NCI-H82 (cell line): ENCODE measurements at places on chromosomes 5 and 9.

DNA sequence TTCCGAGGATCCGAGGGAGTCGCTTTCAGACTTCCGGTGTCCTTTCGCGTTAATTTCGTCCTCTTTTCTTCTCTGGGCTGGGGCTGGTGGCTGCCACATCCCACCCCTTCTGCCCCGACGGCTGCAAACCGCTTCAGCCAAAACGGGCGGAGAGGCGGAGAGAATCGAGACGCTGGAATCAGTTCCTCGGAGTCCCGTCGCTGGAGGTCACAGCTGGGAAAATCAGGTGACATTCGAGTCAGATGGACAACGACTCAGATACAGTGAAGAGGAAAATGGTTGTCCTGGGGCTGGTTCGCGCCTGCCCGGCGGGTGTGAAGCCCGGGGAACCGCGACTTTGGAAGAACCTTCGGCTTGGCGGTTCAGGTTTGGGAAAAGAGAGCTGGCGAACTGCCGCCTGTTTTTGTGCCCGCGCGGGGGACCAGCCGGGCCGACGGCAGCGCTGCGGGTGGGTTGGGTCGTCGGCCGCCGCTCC lies 8.9 kb upstream of the NKX2-5 start:
- no peak for DNase-seq

DNA sequence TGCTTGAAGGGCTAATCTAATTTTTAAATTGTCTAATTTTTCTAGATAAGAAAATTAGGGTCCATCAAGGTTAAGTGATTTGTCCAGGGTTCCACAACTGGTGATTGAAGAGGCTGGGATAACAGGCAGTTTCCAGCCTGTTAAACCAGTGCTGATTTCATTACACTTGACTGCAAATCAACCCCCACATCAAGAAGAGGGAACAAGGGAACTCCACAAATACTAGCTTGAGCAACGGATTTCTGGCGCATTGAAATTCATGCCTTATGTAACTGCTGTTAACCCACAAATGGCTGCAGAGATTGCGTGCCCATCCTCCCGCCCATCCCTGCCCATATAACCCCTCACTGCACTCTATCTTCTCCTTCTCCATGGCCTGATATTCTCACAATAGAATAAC lies 10.0 kb downstream of the PLPPR1 start:
- DNase-seq: no peak

GRCh38 chr5:570886-571285 lies 41.3 kb upstream of the CEP72 start:
- no peak for DNase-seq

DNA sequence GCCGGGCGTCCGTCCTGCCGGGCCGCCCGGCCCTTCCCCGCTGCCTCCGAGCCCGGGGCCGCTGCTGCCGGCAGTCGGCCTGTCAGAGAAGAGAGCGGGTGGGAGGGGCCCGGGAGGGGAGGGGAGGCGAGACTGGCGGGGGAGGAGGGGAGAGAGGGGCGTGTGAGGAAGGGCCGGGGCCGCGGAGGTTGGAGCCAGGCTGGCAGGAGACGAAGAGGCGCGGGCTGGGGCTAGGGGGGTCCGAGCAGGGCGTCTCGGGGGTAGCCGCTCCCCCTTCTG lies 570 bp downstream of the CREBRF start:
- peak; percentile 89 for DNase-seq

GRCh38 chr9:114697951-114698351 lies 16.0 kb upstream of the TEX48 start:
- DNase-seq: no peak

DNA sequence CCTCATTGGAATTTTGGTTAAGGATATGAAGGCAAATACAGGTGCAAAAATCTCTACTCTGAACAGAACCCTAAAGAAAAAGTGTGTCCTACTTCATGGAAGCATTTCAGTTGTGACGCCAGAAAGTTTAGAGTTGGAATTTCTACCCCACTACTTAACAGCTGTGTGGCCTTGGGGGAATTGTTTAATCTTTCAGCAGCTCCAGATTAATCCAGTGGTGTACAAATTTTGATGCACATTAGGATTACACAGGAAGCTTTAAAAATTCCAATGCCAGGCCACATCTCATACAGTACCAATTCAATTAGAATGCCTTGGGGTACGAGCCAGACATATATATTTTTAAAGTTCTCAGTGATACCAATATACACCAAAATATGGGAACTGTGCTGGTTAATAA lies 266.1 kb downstream of the EDIL3 start:
- DNase-seq: no peak

DNA sequence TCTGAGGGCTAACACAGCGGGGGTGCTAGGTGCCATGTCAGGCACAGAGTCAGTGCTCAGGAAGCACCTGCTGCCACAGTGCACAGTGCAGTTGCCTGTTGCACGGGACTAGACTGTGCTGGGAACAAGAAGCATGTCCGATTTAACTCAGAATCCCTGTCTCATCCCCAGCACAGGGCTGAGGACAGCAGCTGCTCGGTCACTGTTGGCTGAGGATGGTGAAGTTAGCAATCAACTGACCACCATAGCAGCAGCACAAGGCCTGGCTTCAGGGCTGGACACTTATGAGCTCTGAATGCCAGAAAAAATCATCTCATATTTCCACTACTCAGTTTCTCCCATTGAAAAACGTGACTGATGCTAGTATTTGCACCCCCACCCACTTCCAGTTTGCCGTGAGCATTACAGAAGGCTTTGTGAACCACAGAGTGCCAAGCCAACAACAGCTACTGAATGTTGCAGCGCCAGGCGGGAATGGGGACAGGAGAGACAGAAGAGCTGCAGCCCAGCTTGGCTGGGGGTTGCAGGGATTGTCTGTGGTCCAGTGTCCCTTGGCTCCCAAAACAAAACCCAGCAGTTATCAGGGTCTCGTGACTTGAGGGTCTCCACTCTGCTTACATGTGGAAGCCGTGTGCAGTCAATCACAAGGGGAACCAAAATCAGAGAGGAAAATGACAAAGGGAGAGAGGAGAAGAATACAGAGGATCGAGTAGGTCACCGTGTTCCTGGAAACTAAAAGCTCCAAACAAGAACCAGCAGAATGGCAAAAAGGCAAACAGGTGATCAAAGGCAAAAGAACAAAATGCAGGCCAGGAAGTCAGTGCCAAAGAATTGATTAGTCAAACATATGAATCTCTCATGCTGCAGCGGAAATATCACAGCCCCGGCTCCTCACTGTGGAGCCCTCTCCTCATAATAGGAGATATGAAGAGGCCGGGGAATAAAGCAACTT lies 155.6 kb downstream of the CRB2 start:
- no peak for DNase-seq

DNA sequence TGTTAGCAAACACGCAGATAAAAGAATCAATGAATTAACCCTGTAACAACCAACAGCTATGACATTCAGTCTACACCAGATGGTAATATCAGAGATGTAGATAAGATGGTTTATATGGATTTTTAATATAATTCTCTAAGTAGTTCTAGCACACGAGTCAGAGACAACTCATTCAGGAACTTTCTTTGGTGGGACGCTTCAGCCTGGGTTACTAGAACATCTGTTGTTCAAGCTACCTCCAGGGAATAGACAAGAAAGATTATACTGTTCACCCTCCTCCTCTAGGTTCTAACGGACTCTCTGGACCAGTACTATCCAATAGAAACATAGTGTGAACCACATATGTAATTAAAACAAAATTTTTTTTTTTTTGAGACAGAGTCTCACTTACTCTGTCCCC lies 73.8 kb downstream of the RAPGEF1 start:
- no peak for DNase-seq

DNA sequence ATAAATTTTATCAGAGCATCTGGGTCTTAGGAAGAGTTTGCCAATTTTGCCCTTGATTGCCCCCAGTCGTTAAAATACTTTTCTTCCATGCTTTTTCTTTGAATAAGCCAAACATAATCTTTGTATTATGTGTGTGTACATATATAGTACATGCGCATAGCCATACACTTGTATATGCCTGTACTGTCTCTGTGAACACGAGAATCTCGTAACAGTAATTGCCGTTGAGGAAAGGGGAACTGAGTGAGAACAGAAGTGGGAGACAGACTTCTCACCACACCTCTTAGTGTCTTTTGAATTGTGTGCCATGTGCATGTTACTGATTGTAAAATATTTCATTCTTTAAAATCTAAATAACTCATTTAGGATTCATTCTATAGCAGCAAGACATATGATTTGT lies 79.6 kb upstream of the GRHPR start:
- no peak for DNase-seq

- DNase-seq: peak; percentile 44
Measured at GRCh38 chr5:111461255-111461671, 51.1 kb downstream of the STARD4 start.

GRCh38 chr5:53464722-53465121 lies 15.7 kb upstream of the FST start:
- no peak for DNase-seq

GRCh38 chr9:110871736-110872135 lies 166.5 kb downstream of the LPAR1 start:
- no peak for DNase-seq

GRCh38 chr5:155826611-155827507 lies 500.1 kb upstream of the SGCD start:
- no peak for DNase-seq

DNA sequence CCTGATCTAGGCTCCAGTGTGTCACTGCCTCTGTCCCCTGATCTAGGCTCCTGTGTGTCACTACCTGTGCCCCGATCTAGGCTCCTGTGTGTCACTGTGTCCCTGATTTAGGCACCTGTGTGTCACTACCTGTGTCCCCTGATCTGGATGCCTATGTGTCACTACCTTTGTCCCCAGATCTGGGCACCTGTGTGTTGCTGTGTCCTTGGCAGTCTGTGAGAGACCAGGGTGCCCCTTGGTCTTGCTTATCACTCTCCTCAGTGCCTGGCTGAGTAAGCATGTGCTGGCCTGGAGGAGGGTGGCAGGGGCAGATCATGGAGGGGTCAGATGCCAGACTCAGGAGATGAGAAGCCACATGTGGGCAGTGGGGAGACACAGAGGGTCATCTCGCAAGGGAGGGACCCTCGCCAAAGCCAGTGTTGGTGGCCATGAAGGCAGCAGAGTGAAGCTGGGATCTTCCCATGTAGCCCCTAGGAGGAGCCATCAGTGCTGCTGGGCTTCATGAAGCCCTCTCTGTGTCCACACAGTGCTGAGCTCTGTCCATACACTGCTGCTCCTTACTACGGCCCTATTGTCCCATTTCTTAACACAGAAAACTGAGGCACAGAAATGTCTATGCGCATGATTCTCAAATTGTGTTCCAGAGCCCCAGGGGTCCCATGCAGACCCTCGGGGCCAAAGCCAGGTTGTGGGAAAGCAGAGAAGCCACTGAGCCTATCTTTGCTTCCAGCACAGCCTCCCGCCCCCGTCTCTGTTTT lies 15.5 kb downstream of the OLFML2A start:
- DNase-seq: no peak

- DNase-seq: peak; percentile 78
Measured at GRCh38 chr5:76601470-76601869, 21.7 kb downstream of the F2RL2 start.

GRCh38 chr5:8773046-8773615 lies 772.7 kb downstream of the SEMA5A start:
- no peak for DNase-seq

DNA sequence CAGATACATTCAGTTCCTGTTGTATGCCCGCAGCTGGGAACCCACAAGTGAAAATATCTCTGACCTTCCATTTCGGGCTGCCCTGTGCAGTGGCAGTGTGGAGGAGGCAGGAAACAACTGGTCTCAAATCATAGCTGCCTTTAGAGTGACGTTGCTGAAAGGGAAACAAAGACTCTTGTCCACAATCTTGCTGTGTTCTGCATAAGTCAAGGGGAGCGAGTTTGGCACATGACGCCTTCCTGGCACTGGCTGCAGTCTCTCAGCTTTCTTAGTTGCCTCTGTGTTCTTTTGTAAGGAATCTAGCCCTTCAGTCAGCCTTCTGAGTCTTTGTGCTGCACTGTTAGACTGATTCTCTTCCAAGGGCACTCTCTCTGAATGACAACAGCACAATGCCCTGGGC lies 24.0 kb downstream of the ADAMTS16 start:
- DNase-seq: no peak

- DNase-seq: no peak
Measured at GRCh38 chr9:126506361-126507317, 107.1 kb upstream of the LMX1B start.
